ENCODE measurements at places on chromosomes 5 and 9.

GRCh38 chr5:68960456-68960855, 133.4 kb upstream of the SLC30A5 start:
- no peak for DNase-seq

DNA sequence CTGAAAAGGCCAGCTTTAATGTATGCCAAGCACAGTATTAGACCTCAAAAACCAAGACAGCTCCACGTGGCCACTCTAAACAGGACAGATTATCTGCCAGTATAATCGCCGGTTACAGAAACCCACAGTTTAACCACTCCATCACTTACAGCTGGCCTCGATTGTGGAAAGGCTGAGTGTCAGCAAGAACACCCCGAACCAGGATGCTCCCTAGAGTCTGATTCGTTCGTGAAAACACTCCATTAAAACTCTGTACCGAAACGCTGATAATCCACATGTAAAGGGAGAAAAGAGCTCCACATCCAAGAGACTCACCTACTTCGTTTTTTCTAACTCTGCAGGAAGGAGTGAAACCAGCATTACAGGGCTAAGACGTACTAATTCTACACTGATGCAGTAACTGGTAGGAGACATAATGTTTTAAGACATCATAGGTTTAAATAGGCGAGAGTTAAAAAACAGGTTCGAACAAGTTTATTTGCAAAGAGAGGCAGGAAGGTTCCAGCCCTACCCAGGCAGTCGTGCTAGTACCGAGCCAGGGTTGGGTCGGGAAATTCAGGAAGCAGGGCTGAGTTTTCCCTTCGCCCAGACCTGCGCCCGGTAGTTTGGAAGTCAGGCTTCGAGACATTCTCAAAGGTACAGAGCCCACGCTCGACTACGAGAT, 949 bp downstream of the SERINC5 start:
- no peak for DNase-seq

DNA sequence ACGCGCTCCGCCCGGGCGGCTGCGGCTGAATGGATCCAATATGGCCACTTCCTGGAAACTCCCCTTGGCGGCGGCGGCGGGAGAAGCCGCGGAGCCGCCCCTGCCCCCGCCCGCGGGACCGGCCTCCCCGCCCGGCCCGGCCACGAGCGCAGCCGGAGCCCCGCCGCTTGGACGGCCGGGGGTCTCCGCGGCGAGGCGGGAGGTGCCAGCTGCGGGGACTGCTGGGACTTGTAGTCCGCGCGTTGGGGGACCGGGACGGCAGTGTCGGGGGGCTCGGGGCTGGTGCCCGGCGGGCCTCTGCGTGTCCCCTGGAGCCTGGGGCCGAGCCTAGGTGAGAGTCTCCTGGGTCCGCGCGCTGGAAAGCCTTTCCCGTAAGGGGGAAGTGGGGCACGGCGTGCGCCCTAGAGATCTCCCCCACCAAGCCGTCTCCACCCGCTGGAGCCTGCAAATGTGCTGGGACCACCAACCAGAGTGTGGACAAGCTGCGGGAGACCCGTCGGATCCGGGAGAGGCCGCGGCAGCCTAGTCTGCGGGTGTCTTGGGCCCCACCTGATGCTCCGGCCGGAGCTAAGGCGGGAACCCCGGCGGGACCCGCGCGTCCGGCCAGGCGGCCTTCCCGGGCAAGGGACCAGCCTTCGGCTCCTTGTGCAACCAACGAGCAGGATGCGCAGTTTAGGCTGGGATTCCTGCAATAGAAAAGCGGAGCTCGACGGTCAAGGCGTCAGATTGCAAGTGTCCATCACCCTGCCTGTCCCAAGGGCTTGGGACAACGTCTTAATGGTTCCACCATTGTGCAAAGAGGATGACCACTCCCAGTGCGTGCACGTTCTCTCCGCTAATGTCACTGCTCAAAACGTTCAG, at the start of gene SEPTIN8:
SEPTIN8 (minus strand) TSS at position 31 of the 861 bp plus-strand sequence. CDS start 102 bp downstream, outside the sequence.
- DNase-seq, result peak; percentile 42

DNA sequence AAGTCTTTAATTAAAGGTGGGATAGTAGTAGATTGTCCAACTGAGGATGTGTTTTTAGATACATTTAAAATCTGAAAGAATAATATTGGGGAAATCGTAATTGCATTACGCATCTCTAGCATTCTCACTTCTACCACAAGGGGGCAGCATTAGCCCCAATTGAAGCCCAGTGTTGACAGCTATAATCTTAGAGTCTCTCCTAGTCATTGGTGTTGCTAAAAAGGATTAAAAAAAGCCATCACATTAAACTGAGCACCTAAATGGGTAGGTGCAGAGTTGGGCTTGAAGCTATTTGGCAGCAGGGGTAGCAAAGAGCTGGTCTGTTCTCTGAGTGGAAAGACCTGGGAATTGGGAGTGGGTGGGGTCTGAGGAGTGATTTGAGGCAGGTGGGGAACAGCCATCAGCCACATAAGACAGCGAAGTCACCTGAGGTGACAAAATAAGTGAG, 177.2 kb downstream of the OSTF1 start:
- DNase-seq, result peak; percentile 25

- peak; percentile 70 for DNase-seq
Measured at GRCh38 chr9:129482521-129483414, 138.1 kb downstream of the C9orf50 start.

DNA sequence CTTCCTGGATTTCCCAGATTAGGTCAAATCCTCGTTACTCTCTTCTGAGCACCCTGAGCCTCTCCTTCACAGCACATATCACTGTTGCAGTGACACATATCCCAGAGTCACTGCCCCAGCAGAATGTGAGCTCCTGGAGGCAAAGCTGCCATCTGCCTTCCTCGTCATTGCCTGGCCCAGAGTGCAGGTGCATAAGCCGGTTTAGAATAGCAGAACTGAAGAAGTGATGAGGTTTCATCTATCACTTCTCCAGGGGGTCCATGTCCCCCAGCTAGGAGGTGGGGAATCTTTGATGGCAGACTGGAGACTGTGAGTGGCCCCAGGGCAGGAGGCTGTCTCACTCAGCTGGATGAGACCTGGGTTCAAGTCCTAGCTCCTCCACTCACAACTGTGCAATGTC, 25.8 kb downstream of the NIPAL4 start:
- no peak for DNase-seq

DNA sequence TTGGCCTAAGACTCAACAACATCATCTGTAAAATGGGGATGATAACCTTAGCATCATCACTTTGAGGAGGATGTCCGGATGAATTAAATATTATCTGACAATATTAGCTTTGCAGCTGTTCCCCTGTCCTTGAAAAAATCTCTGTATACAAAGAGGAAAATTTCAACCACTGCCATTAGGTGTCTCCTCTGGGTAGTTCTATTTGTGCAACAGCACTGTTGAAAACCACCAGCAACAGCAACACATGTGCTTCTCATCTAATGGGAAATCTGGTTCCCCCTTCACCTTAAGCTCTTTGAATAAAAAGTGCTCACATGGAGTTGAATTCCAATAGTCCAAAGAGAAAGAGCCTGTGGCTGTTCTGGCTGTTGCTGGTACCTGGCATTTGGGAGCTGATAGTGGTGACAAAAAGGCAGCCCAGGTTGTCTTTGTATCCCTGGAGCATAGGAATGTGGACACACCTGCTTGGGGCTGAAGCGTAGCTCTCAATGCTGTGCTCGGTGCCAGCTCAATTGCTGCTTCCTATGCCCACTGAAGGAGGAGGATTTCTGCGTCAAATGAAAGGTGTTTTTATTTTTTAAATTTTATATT, 322.1 kb upstream of the MSX2 start:
- DNase-seq, result peak; percentile 79

DNA sequence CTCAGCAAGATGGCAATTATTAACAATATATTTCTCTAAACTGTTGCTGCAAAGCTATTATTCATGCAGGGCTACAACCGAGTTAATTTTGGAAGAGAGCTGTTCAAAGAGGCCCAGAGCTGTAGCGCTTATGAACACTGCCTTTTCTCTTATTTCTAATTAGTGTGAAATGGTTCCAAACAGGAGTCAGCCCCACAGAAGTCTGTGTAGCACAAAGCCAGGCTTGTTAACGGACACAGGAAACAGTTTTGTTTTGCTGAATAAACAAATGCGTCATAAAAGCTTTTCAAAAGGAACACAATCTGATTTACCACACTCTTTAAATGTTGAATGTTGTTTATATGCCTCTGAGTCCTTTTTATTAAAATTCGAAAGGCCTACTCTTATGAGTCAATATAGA, 396.5 kb downstream of the ANXA1 start:
- DNase-seq, result no peak

Data from ELF-1 (cell line).